ENCODE measurements at places on chromosomes 12 and 14. TPM values are rescaled to one million over a fixed set of nuclear protein-coding genes. Genes with fewer than 3 reads are reported as not detected.

DNA sequence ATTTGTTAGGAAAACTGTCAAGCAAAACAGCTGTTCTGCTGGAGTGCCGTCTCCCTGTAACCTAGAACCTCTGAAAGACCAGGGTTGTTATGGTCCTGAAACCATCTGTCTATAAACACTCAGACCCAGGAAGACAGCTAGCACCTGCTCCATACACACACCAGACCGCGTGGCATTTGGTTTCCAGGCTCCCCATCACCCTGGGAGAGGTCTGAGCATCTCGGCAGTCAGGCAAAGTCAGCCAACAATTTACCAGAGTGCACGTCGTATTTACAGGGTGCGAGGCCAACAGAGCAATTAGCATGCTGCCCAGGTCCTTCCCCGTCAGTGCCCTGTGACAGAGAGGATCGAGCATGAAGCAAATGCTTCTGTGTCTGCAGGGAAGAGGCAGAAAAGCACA lies 272.5 kb downstream of the SLC15A4 start:
- no peaks in the 10 kb centered on the region for H3K36me3 ChIP-seq
- no peak for DNase-seq
- H3K4me3 ChIP-seq, result no peak overlapping the region
- H3K27ac ChIP-seq, result no peak overlapping the region
- H3K27me3 ChIP-seq, result no peaks in the 10 kb centered on the region

GRCh38 chr14:92945959-92946846 lies 23.3 kb downstream of the CHGA start:
- DNase-seq, result no peak
- peaks cover 4% of the 10 kb centered on the region for H3K4me1 ChIP-seq
- no peaks in the 10 kb centered on the region for H3K27me3 ChIP-seq
- H3K27ac ChIP-seq, result no peak overlapping the region

- peaks cover 15% of the 10 kb centered on the region for H3K27me3 ChIP-seq
- no peak overlapping the region for H3K27ac ChIP-seq
- no peaks in the 10 kb centered on the region for H3K36me3 ChIP-seq
- no peak overlapping the region for H3K4me3 ChIP-seq
Observed at GRCh38 chr12:109731806-109732205, 18.2 kb downstream of the FAM222A start.

GRCh38 chr14:52711666-52712065 lies 4.7 kb downstream of the PSMC6 start:
- H3K4me3 ChIP-seq, result no peak overlapping the region
- DNase-seq, result no peak
- no peak overlapping the region for H3K27ac ChIP-seq
- peaks cover 23% of the 10 kb centered on the region for H3K36me3 ChIP-seq
- H3K27me3 ChIP-seq, result no peaks in the 10 kb centered on the region

GRCh38 chr14:86532219-86532618 lies 1002.3 kb downstream of the FLRT2 start:
- H3K27me3 ChIP-seq, result no peaks in the 10 kb centered on the region
- H3K4me1 ChIP-seq, result peaks cover 13% of the 10 kb centered on the region
- no peaks in the 10 kb centered on the region for H3K36me3 ChIP-seq
- no peak for DNase-seq
- H3K27ac ChIP-seq, result no peak overlapping the region

GRCh38 chr14:90409209-90409730 lies 12.4 kb downstream of the CALM1 start:
- no peak overlapping the region for H3K4me3 ChIP-seq
- H3K27me3 ChIP-seq, result no peaks in the 10 kb centered on the region
- peaks cover 13% of the 10 kb centered on the region for H3K36me3 ChIP-seq
- no peaks in the 10 kb centered on the region for H3K4me1 ChIP-seq
- H3K27ac ChIP-seq, result no peak overlapping the region

DNA sequence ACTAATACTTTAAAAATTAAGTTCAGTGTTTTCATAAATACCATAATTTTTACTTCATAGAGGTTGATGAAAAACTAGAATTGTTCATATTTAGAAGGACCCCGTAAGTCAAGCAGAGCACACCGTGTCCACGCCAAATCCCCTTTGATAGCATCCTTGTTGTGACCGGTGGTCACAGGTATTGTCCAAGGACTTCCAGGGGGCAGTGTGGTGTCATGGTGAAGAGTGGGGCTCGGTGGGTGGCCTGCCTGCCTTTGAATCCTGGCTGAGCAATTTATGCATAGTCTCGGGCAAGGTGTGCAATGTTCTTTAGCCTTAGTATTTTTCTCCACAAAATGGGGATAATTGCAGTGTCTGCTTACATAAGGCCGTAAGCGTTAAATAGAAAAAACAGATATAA lies 169.9 kb downstream of the KTN1 start:
- H3K27me3 ChIP-seq, result no peaks in the 10 kb centered on the region
- no peak overlapping the region for H3K4me3 ChIP-seq
- DNase-seq, result no peak
- H3K27ac ChIP-seq, result no peak overlapping the region
- H3K36me3 ChIP-seq, result no peaks in the 10 kb centered on the region
- H3K4me1 ChIP-seq, result peaks cover 12% of the 10 kb centered on the region

GRCh38 chr12:3341594-3341993 lies 149.4 kb upstream of the PRMT8 start:
- H3K4me1 ChIP-seq, result peaks cover 19% of the 10 kb centered on the region
- no peak overlapping the region for H3K27ac ChIP-seq
- H3K27me3 ChIP-seq, result no peaks in the 10 kb centered on the region
- DNase-seq, result no peak
- H3K36me3 ChIP-seq, result no peaks in the 10 kb centered on the region
- no peak overlapping the region for H3K4me3 ChIP-seq

GRCh38 chr12:52076811-52077210 lies 2.7 kb upstream of the SMIM41 start:
- peaks cover 6% of the 10 kb centered on the region for H3K4me1 ChIP-seq
- DNase-seq, result no peak
- H3K4me3 ChIP-seq, result no peak overlapping the region
- H3K27me3 ChIP-seq, result no peaks in the 10 kb centered on the region
- no peak overlapping the region for H3K27ac ChIP-seq

DNA sequence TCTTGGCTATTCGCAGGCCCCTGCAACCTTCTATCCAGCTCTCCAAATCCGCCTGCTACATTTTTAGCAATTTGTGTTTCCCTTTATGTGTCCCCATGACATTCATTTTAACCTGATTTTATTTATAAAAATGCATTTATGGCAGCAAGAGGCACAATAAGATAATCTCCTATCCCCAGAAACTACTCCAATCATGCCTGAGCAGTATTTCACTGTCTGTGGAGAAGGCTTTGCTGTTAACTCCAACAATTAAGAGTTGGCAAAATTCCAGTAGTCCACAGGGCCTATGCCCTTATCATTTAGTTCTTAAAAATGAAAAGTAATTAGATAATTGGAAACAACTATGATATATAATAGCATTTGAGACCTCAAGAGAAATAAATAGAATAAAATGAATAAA lies 462.4 kb downstream of the TRHDE start:
- DNase-seq, result no peak
- no peaks in the 10 kb centered on the region for H3K27me3 ChIP-seq
- no peak overlapping the region for H3K27ac ChIP-seq
- H3K36me3 ChIP-seq, result no peaks in the 10 kb centered on the region
- H3K4me1 ChIP-seq, result no peaks in the 10 kb centered on the region
- no peak overlapping the region for H3K4me3 ChIP-seq

DNA sequence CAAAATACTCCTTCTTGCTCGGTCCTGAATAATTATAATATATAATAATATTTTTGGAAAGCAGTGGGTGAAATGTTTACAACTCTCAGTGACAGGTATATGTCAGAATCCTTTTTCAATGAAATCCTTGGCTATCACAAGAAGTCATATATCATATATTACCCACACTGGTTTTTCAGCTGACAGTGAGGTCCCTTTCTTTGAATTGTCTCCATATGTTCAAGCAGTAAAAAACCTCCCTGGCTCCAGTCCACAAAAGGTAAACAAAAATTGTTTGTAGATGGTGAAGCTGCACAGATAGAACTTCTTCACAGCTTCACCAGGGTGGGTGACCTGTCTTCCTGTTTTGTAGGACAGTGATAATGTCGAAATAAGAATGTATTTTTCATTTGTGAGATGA lies 44.0 kb downstream of the A2ML1 start:
- H3K36me3 ChIP-seq, result peaks cover 4% of the 10 kb centered on the region
- no peaks in the 10 kb centered on the region for H3K27me3 ChIP-seq
- no peaks in the 10 kb centered on the region for H3K4me1 ChIP-seq
- DNase-seq, result no peak
- H3K27ac ChIP-seq, result no peak overlapping the region
- no peak overlapping the region for H3K4me3 ChIP-seq

DNA sequence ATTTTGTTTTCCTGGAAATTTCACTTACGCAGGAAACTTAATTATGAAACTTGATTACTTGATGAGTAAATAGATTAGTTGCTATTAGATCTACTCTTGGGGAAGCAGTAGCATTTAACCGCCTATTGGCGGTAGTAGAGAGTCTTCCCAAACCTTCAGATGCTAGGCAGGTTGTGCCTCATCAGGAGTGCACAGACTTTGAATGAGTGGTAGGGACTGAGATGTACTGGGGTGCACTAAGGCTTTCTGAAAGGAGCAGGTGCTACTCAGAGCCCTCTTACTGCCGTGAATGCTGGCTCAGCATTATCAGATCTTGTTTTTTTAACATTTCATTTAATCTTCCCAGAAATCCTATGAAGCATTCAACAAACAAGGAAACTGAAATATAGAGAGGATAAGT lies 7.7 kb downstream of the GATC start:
- H3K27me3 ChIP-seq, result no peaks in the 10 kb centered on the region
- no peaks in the 10 kb centered on the region for H3K4me1 ChIP-seq
- H3K27ac ChIP-seq, result no peak overlapping the region

DNA sequence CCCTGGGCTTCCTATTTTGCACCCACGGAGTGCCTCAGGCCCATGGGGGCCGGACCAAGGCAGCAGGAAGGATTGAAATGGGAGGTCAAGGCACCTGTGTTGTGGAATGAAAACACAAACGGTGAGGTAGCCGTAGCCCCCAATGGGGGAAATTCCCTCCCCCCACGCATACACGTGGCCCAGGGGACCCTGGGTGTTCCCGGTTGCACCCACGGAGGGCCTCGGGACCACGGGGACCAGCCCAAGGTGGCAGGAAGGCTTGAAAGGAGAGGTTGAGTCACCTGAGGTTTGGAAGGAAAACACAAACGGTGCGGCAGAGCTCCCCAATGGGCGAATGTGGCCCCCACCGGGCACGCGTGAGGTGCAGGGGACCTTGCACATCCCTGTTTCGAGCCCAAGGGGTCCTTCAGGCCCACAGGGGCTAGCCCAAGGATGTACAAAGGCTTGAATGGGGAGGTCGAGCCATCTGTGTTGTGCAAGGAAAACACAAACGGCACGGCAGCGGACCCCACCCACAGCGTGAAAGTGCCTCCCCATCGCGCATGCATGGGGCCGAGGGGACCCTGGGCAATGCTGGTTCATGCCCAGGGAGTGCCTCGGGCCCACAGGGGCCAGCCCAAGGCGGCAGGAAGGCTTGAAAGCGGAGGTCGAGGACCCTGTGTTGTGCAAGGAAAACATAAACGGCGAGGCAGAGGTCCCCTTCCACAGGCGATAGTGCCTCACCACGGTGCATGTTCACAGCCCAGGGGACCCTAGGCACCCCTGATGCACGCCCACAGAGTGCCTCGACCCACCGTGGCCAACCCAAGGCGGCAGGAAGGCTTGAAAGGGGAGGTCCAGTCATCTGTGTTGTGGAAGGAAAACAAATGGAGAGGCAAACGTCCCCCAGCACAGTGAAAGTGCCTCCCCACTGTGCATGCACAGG lies 376.7 kb downstream of the ALG10 start:
- H3K4me1 ChIP-seq, result no peaks in the 10 kb centered on the region
- no peak overlapping the region for H3K4me3 ChIP-seq
- H3K27me3 ChIP-seq, result no peaks in the 10 kb centered on the region
- no peaks in the 10 kb centered on the region for H3K36me3 ChIP-seq
- H3K27ac ChIP-seq, result no peak overlapping the region

DNA sequence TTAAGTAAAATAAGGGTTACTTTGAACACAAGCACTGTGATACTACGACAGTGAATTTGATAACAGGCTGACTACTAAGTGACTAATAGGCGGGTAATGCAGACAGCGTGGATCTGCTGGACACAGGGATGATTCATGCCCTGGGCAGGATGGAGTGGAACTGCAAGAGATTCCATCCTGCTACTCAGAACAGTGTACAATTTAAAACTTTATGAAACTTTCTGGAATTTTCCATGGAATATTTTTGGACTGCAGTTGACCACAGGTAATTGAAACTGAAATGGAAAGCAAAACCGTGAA lies 46.0 kb downstream of the YEATS4 start:
- H3K4me1 ChIP-seq, result peaks cover 15% of the 10 kb centered on the region
- H3K27me3 ChIP-seq, result no peaks in the 10 kb centered on the region
- H3K27ac ChIP-seq, result no peak overlapping the region
- no peak overlapping the region for H3K4me3 ChIP-seq
- peak; percentile 59 for DNase-seq
- H3K36me3 ChIP-seq, result peaks cover under 1% of the 10 kb centered on the region

DNA sequence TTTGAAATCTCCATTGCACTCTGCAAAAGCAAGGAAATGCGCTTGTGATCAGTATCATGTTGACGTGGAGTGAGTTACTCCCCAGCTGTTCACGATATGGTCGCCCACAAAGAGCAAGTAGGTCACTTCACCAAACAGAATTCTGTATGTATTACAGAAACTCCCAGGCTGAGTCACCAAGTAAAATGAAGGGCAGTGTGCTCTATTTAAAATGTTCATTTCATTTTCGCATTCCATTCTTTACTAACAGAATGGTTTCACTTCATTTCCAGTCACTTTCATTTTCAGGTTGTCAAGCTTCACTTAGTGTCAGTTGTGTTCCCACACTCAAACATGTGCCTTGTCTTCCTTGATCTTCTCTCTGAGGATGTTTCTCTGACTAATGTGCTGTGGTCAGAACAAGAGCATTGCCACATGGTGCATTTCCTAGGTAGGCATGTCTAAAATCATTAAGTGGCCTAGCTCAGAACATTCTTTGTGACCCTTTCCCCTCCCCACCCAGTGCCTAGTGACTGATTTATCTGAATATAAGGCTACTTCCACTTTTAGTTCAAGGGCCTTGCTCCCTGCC lies 391.2 kb downstream of the RAD51B start:
- DNase-seq, result peak; percentile 30
- peak overlapping the region; percentile 23 for H3K4me3 ChIP-seq
- H3K27me3 ChIP-seq, result no peaks in the 10 kb centered on the region

- no peak overlapping the region for H3K27ac ChIP-seq
- peaks cover 15% of the 10 kb centered on the region for H3K4me1 ChIP-seq
- DNase-seq, result no peak
- peaks cover 2% of the 10 kb centered on the region for H3K36me3 ChIP-seq
- peak overlapping the region; percentile 70 for H3K4me3 ChIP-seq
- no peaks in the 10 kb centered on the region for H3K27me3 ChIP-seq
Observed at GRCh38 chr12:130838284-130838950, 633 bp downstream of the STX2 start.

The SAMD15 gene
- 0.77 TPM for polyA plus RNA-seq

The SLC17A8 gene
- not detected for polyA plus RNA-seq

The KIF5A gene
- 0.05 TPM for polyA plus RNA-seq

The STON2 gene
- polyA plus RNA-seq, result 103 TPM

The TSHR gene
- not detected for polyA plus RNA-seq

The DLGAP5 gene
- polyA plus RNA-seq, result 9.1 TPM

The ESRRB gene
- polyA plus RNA-seq, result not detected

The MUCL1 gene
- polyA plus RNA-seq, result 1.1 TPM

The CMA1 gene
- not detected for polyA plus RNA-seq

The LIN52 gene
- polyA plus RNA-seq, result 4.9 TPM
